Hippocampal formation (tissue), 2 donors: ENCODE measurements at places on chromosomes 3 and 15.

DNA sequence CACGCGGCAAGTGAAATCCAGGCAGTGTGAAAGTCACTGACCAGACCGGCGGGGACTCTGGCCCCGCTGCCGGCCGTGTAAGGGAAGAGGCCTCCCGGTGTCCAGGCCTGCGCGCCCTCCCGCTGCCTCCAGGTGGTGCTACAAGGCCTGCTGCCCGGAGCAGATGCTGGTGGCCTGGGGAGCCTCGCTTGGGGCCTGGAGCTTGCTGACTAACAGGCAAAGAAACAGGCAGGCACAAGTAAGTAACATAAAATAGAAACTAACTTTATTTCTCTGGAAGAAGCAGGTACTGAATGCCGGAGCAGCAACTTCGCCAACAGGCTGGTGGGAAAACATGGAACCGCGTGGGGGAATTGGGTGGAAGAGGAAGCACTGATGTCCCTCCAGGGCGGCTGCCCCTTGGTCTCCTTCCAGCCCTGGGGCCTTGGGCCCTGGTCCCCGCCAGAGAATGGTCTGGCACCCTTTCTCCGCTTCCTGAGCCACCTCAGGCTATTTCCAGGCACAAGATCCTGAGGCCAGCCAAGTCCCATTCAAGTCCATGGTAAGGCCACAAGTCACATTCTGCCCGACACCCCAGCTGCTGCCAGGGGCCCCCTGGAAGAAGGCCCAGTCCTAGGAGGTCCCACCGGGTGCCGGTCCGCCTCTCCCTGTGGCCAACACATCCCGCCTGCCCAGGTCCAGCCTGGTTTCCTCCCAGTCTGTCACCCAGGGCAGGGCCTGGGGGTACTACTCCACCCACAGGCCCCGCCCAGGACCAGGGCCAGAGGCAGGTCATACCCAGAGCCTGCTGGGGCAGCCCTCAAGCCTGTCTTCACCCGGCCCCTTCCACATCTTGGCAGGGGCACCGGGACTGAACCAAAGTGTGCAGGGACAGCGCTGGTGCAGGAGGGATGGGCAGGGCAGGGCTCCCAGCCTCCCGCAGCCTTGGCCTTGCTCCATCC lies 45.0 kb downstream of the TNK2 start:
- peak; percentile 79 for DNase-seq

DNA sequence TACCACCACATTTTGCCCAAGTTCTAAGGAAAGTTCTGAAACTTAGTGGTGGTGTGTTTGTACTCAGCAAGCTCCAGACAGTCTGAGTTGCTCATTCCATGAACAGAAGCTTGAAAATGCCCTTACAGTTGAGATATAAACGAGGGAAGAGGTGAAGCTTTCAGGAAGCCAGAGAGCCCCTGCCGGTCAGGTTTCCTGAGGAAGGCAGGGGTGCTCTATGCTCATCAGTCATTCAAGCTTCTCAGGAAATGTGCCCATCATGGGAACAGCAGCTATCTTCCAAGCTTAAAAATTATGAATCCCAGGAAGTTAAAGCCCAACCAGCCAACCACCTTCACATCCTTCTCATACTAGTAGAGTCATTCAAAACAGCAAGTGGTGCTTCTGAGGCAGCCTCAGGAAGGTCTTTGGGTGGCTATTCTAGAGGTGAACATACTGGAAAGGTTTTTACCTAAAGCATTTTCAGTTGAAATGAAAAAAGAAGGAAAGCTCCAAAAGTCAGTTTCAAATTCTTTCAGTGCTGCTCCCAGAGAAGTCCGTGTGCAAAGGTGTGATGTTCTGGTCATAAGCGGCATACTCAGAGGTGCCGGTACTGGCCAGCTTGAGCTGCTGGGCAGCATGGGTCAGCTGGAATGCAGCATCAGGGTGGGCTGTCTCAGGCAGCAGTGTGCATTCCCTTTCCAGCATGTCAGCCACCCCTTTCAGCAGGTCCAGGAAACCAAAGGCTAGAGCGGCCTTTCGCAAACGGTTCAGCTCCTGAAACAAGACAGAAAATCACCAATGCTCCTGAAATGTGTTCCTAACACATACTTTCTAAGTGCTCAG lies 31.8 kb downstream of the INTS14 start:
- no peak for DNase-seq

GRCh38 chr3:72178463-72179106 lies 393.6 kb upstream of the PROK2 start:
- no peak for DNase-seq

DNA sequence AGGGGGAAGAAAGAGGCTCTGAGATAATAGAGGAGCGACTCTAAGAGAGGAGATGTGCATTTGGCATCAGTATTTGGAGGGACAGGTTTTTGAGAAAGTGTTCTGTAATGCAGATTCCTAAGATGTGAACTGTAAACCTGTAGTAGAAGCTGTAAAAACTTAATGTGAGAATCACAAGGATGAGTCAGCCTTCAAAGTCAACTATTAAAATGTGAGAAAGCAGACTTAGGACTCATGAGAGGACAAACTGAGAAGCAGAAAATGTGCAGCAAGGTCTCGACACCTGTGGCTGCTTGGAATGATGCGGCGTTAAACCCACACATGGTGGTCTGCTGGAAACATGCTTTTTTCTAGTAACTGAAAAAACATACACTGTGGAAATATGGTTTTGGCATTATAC lies 36.0 kb downstream of the USP13 start:
- no peak for DNase-seq

- DNase-seq = no peak
Observed at GRCh38 chr15:36958606-36959005, 141.7 kb downstream of the MEIS2 start.

DNA sequence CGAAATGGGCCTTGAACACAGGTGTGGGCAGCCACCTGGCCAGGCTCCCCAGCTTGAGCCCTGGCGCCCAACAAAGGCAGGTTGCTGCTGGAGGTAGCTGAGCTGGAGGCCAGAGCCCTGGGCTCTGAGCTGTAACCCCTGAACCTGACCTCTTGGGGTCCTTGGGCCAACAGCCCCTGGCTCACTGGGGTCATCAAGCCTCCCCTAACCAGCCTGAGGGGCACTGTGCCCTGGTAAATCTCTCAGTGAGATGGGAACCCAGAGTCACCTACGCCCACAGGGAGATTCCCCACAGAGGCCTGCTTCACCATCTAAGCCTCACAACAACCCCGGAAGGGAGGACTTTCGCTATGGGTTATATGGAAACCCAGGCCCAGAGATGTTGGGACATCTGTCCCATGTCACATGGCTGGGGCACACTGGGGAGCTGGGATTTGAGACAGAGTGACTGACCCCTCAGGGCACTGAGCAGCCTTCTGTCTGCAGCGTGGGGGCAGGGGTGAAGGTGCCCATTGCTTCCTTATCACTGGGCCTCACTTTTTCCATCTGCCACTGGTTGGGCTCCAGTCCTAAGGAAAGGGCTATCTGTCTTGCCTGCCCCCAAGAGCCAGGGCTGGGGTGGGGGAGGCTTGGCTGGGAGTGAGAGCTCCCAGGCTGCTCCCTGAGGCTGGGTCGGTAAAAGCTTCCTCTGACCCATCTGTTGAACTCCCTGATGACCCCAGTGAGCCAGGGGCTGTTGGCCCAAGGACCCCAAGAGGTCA lies 59.1 kb downstream of the IQSEC1 start:
- DNase-seq = no peak

- DNase-seq = no peak
Observed at GRCh38 chr3:46849045-46849631, 14.1 kb downstream of the MYL3 start.

DNA sequence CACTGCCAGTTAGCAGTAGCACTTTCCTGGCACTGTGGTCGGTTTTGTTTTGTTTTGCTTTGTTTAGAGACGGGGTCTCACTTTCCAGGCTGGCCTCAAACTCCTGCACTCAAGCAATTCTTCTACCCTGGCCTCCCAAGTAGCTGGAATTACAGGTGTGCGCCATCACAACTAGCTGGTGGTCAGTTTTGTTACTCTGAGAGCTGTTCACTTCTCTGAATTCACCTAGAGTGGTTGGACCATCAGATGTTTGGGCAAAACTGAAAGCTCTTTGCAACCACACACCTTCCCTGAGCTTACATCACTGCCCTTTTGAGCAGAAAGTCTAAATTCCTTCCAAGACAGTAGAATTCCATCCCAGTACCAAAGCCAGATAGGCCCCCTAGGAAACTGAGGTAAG lies 22.6 kb downstream of the CLDN18 start:
- DNase-seq = no peak

- DNase-seq = no peak
Observed at GRCh38 chr3:194446172-194446571, 40.6 kb downstream of the ATP13A3 start.

DNA sequence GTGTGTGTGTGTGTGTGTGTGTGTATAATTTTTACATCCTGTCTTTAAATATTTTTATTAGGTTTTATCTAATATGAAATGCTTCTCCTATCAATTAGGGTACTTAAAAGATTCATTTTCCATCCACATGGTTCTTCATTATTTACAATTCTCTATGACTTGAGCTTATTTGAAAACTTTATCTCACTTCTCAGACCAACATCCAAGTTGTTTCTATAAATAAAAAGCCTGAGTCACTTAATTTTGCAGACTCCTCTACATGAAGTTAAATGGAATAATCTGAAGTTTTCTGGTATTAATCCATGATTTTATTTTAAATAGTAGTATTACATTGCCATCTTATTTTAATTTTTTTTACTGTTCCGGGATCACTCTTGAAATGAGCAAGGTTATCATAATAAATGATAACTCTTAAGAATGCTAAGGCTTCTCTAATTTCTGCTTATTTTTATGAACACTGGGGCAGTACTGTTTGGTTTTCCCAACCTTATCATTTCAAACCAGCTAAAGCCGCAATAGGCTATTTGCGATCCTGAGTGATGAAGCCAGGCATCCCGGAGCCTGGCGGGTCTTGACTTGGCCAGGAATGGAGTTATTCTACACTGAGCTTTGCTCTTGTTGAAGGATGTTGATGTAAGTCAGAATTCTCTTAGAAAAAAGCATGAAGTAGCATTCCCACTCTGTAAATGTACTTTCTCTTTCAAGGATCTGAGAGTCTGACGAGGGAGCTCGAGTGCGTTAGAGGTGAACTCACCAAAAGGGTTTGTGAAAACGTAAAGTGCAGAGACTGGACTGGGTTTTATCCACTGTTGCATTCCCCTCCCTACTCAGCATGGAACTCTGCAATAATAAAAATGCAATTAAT lies 220.2 kb upstream of the LRTM1 start:
- no peak for DNase-seq

DNA sequence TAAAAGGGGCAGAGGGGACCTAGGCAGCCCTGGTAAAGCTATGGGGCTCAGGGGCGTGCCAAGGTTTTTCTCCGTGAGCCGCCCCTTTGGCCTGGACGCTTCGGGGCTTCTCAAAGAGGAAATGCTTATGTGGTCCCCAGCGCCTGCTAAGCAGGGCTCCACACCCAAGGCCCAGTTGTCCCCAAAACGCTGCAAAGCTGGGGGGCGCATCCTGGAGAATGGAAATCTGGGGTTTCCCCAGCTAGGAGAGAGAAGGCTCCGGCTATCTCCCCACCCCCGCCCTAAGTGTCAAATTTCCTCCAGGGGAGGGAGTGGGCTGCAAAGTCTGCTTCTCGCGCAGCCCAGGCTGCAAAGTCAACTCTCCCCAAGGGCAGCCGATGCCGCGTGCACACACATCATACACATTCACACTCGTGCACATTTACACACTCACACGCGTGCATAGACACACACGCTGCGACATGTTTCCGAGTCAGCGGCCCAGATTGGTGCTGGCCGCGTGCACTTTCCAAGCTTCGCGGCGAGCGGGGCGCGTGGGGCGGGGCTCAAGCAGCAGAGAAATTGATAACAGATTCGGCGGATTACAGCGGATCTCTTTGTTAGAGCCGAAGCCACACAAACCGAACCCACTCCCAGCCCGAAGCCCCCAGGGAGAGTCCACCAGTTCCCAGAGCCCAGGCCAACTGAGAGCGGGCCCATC lies 4.5 kb downstream of the WNT5A start:
- DNase-seq = no peak

DNA sequence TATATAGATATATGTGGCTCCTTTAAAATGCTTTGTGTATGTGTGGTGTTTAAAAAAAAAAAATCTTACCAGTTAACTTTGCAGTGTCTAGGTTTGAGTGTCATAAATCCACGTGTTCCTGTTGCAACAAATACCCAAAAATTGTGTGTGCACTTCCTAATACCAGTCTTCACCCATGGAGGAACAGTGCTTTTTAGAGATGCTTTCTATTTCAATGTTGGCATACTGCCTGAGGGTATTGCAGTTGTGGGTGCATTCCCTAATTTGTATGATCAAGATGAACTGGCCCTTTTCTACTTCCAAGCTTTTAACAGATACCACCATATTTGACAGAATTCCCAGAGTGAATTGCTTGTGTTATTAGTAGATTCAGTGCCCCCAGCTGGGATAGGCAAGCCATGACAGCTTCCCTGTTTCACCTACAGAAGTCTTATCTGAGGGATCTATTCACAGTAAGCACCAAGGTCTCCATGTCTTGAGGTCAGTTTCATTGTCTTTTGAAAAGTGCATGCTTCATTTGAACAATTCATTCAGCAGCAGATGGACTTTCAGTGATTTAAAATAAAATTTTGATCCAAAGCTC lies 68.9 kb upstream of the GOLGA6B start:
- no peak for DNase-seq

- no peak for DNase-seq
Observed at GRCh38 chr3:187281191-187281714, 10.3 kb downstream of the MASP1 start.

DNA sequence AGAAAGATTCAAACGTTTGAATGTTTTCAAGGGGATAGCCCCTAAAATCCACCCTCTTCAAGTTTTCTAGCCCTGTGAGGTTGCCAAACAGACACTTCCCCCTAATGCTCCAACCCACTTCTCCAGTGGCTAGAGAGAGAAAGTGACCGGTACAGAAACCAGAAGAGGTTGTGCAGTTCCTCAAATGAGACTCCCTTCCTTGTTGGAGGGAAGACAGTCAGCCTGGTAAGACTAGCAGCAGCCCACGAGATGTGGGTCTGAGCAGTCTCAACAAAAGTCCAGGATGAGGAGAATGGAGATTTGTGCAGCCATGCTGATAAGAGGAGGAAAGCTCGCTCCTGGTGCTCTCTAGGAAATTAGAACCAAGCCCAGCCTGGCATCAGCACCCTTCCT lies 222.8 kb upstream of the TPRG1 start:
- peak; percentile 45 for DNase-seq

GRCh38 chr15:68303560-68304436 lies 26.3 kb downstream of the FEM1B start:
- DNase-seq = no peak

DNA sequence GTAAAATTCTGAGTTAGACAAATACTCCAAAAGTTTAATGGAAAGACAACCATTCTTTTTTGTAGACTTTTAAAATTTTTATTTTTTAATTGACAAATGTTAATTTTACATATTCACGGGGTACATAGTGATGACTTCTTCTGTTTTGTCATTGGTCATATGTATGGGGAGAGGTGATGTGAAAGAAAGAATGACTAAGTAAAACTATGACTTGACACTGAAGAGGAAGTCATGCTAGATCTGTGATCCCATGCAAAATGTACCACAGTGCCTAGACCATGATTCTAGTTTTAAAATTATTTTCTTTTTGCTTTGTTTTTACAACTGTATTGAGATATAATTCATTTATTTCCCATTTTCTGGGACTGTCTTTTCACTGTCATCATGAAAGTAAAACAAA lies 281.6 kb downstream of the MBNL1 start:
- no peak for DNase-seq
